ENCODE measurements at places on chromosomes 6 and 20.

GRCh38 chr6:44275749-44276648 lies 5.7 kb downstream of the TMEM151B start:
- DNase-seq, result no peak

- peak; percentile 43 for DNase-seq
Measured at GRCh38 chr20:53839423-53840176, 230.8 kb downstream of the BCAS1 start.

DNA sequence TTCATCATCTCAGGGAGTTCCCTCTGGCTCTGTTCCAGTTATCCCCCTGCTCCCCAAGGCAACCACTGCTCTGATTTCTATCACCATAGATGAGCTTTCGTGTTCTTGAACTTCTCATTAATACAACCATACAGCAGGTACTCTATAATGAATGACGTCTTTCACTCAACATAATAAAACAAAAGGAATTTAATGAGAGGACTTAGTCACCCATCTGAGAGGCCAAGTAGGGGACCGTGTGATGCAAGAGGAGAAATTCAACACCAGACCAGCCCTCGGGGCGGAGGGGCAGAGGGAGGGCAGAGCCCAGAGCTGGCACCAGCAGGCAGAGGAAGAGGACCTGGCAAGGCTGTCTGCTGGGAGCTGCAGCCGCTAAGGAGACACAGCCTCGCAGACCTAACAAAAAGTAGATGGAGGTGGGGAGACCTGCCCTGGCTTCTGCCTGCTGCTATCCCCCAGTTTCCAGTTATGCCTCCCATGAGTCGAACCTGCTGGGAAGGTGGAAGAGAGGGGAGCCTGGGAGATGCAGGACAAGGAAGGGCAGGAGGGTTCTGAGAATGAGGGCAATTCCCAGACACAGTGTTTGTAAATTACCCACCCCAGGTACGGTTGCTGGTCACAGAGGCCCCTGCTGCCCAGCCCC lies 13.8 kb downstream of the CCN5 start:
- no peak for DNase-seq

- DNase-seq, result no peak
Measured at GRCh38 chr6:13712599-13712898, 914 bp upstream of the RANBP9 start.

GRCh38 chr20:61478094-61478493 lies 226.0 kb downstream of the CDH4 start:
- no peak for DNase-seq
